ENCODE measurements at places on chromosomes 3 and 15. TPM values are rescaled to one million over a fixed set of nuclear protein-coding genes. Genes with fewer than 3 reads are reported as not detected.

C15orf61 gene
- total RNA-seq: 3.4 TPM

TLR9 gene
- not detected for total RNA-seq

SECISBP2L gene
- total RNA-seq: 19.7 TPM

SLC2A2 gene
- total RNA-seq: not detected

MKRN2OS gene
- total RNA-seq: not detected

CYP19A1 gene
- not detected for total RNA-seq

SNRK gene
- total RNA-seq: 14.8 TPM

MRAS gene
- total RNA-seq: 75.6 TPM

PP2D1 gene
- total RNA-seq: not detected

Data from SJSA1 (cell line).